ENCODE measurements at places on chromosomes 4 and X. TPM values are rescaled to one million over a fixed set of nuclear protein-coding genes. Genes with fewer than 3 reads are reported as not detected.
A peak's percentile ranks its signal among the peaks of the same experiment; 100 is the strongest.

The NAT8L gene
- 0.14 TPM for total RNA-seq

The SHISA3 gene
- 1.7 TPM for total RNA-seq

The PCYT1B gene
- not detected for total RNA-seq

The GDPD2 gene
- 1.6 TPM for total RNA-seq

The ARSJ gene
- 3.4 TPM for total RNA-seq

The ATP8A1 gene
- 174 TPM for total RNA-seq

- H3K27me3 ChIP-seq, result no peaks in the 10 kb centered on the region
- no peaks in the 10 kb centered on the region for H3K36me3 ChIP-seq
- no peak overlapping the region for H3K27ac ChIP-seq
- DNase-seq, result no peak
- no peaks in the 10 kb centered on the region for H3K4me1 ChIP-seq
These were observed 10.8 kb downstream of the CTAG1A start for GRCh38 chrX:154595559-154596249.

GRCh38 chr4:1503583-1504471 is 97.6 kb upstream of the NKX1-1 start:
- no peak overlapping the region for H3K27ac ChIP-seq
- H3K4me1 ChIP-seq, result no peaks in the 10 kb centered on the region
- peak; percentile 4 for DNase-seq
- H3K36me3 ChIP-seq, result no peaks in the 10 kb centered on the region
- no peak overlapping the region for H3K4me3 ChIP-seq

DNA sequence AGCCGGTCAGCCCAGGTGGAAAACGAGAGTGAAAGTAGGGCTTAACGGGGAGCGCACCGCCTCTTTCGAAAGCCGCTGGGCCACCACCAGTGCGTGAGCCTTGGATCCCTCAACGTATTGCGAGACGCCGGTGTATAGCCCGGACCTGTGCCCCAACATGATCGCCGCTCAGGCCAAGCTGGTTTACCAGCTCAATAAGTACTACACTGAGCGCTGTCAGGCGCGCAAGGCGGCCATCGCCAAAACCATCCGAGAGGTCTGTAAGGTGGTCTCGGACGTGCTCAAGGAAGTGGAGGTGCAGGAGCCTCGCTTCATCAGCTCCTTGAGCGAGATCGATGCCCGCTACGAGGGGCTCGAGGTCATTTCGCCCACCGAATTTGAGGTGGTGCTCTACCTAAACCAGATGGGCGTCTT is 929 bp downstream of the MAB21L2 start:
- peaks cover 13% of the 10 kb centered on the region for H3K36me3 ChIP-seq
- H3K27me3 ChIP-seq, result no peaks in the 10 kb centered on the region
- peak overlapping the region; percentile 84 for H3K27ac ChIP-seq
- DNase-seq, result no peak
- peak overlapping the region; percentile 28 for H3K4me3 ChIP-seq

DNA sequence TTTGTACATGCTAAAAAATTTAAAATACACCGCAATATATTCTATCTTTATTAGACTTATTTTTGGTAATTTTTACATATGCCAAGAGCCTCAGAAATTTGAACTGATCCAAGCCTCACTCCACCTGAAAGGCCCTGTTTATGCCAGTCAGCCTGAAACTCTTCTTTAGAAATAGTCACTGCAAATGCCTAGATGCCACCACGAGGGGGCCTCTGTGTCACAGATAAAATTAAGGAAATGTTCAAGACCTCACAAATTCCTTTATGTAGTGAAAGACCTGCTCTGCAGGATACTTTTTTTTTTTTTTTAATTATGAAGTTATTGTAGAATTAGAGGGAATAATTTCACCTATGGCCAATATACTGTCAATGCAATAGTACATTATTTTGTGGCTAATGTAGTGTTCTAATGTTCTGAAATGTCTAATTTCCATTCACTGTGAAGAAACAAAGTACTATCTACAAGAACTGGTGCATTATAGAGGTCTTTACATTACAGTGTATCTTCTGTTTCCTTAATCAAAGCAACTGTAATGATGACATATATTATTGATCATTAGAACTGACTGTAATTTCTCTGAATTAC is 69.8 kb downstream of the DTHD1 start:
- no peaks in the 10 kb centered on the region for H3K27me3 ChIP-seq
- no peaks in the 10 kb centered on the region for H3K36me3 ChIP-seq
- no peak overlapping the region for H3K4me3 ChIP-seq
- no peak overlapping the region for H3K27ac ChIP-seq
- peak; percentile 72 for DNase-seq
- no peaks in the 10 kb centered on the region for H3K4me1 ChIP-seq

DNA sequence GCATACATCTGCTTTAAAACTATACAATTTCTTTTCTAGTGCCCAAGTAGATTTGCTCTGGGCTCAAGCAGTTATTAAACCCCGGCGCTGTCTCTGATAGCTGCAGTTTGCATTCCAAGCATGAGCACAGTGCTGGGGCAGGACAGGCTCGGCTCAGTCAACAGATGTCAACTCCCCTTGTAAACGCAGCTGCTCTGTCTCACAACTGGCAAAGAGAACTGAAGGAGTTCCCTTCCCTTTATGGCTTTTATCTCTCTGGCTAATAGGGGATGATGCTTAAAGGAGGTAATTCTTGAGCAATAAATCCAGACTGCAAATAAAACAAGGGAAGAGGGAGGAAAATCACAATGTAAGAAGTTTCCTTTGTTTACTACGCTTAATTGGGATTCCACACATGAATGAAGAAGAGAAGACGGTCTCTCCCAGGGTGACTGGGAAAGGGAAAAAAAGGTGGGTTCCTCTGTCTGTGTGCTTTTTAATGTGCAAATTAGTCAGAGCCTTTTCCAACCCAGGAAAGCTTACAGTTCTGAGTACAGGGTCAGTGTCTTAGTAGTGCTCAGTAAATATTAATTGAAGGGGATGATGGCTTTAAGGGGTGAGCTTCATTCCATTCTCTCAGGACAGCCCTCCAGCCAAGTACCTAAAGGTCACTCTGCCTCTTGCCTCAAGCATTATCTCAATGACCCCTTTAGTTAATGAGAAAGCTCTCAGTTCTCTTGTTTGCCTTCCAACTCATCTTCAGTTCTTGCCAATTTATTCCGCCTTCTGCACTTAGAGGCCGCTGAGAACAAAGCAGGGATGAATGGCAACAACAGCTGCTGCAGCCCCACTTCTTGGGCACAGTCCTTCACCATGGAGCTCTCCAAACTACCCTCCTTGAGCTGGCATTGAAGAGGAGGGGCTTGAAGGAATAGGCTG is 155.7 kb upstream of the JADE1 start:
- H3K4me1 ChIP-seq, result peaks cover 32% of the 10 kb centered on the region
- peak; percentile 61 for DNase-seq

DNA sequence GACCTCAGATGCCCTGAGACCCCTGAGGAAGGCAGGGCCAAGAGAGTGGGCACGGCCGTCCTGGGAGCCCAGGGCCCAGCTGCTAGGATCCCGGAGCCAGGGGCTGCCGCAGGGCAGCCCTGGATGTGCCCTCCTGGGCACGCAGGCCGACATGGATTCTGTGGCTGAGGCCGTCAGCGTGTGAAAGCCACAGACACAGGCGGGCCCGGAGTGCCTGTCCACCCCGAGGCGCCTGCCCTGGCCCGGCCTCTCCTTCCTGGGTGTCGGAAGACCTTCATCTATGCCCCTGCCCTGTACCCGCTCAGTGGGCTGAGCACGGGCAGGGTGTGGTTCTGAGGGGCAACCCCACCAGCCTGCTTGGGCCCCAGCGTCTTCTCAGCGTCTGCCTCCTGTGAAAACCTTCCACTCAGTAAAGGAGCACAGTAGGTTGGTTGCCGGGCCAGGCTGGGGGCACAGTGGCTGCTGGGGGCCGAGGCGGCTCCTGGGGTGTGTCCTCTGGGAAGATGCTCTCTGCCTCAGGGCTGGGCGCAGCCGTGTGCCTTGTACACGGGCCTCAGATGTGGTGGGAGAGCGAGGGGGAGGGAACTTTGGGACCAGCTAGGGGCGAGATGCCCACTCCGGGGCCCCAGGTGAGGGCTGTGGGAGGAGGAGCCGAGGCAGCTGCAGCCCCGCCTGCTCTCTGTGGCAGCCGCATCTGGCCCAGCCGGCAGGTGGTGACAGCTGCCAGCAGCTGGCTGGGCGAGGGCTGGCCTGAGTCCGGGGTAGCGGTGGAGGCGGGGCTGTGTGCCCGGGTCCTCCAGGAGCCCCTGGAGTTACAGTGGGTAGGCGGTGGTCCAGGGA is 20.8 kb downstream of the FGFRL1 start:
- peaks cover 76% of the 10 kb centered on the region for H3K27me3 ChIP-seq
- H3K27ac ChIP-seq, result no peak overlapping the region
- no peak for DNase-seq

DNA sequence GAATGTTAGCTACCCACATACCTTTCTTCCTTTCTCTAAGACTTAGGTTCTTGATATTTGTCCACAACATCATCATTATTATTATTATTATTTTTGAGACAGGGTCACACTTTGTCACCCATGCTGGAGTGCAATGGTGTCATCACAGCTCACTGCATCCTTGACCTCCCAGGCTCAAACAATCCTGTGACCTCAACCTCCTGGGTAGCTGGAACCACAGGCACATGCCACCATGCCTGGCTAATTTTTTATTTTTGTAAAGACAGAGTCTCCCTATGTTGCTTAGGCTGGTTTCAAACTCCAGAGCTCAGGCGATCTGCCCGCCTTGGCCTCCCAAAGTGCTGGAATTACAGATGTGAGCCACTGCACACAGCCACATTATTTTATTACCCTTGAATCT is 119.0 kb downstream of the CBR4 start:
- H3K27me3 ChIP-seq, result no peaks in the 10 kb centered on the region
- H3K27ac ChIP-seq, result no peak overlapping the region
- H3K4me3 ChIP-seq, result no peak overlapping the region
- H3K36me3 ChIP-seq, result peaks cover 4% of the 10 kb centered on the region

DNA sequence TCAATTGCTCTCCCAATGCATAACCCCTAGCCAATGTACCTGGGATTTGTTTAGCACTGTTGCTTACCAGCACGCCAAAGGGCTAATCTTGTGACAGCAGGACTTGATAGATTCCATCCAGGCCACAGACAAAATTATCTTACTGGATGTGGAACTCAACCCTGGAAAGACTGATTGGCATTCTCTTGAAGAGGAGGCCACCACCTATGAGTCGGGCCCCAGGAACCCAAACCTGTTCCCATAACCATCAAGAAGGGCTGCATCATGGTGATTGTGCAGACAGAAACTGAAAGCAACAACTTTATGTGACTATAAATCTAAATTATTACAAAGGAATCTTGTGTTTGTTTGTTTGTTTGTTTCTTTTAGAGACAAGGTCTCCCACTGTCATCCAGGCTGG is 19.9 kb upstream of the TMEM255A start:
- DNase-seq, result no peak
- no peak overlapping the region for H3K4me3 ChIP-seq
- no peak overlapping the region for H3K27ac ChIP-seq
- H3K36me3 ChIP-seq, result no peaks in the 10 kb centered on the region

- H3K27ac ChIP-seq, result peak overlapping the region; percentile 66
- no peaks in the 10 kb centered on the region for H3K27me3 ChIP-seq
- no peaks in the 10 kb centered on the region for H3K36me3 ChIP-seq
These were observed 155.8 kb downstream of the PPP3CA start for GRCh38 chr4:101191302-101192098.

- H3K36me3 ChIP-seq, result no peaks in the 10 kb centered on the region
- H3K27ac ChIP-seq, result no peak within 1 kb of the TSS
- DNase-seq, result no peak
- H3K4me1 ChIP-seq, result no peaks in the 10 kb centered on the region
- no peak within 1 kb of the TSS for H3K4me3 ChIP-seq
- H3K27me3 ChIP-seq, result no peaks in the 10 kb centered on the region
These were observed at the start of gene CD40LG for GRCh38 chrX:136647677-136648360. Gene CD40LG, plus strand, starts transcription at chrX:136648158. Its CDS starts 91 bp downstream, at chrX:136648249.

GRCh38 chrX:31580227-31580626 is 508.4 kb upstream of the FTHL17 start:
- H3K27ac ChIP-seq, result no peak overlapping the region
- no peak overlapping the region for H3K4me3 ChIP-seq
- no peak for DNase-seq
- H3K36me3 ChIP-seq, result no peaks in the 10 kb centered on the region

DNA sequence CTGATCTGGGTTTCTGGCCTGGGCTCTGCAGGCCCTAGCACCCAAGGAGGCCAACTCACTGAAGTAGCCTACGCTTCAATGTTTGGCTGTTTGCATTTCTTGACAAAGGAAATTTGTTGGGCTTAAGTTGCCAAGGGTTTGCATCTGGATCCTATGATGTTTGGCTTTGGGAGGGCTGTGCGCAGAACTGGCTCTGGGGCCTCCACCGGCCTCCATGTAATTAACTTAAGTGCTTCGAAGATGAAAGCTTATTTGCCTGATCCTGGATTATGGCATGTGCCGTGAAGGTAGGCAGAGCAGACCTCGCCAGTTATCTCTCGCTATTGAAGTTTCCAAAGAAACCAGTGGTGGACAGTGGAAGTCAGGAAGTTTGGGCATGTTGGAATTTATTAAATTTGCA is 124.3 kb upstream of the STX18 start:
- DNase-seq, result no peak
- H3K4me3 ChIP-seq, result no peak overlapping the region
- H3K27me3 ChIP-seq, result no peaks in the 10 kb centered on the region
- H3K4me1 ChIP-seq, result no peaks in the 10 kb centered on the region

DNA sequence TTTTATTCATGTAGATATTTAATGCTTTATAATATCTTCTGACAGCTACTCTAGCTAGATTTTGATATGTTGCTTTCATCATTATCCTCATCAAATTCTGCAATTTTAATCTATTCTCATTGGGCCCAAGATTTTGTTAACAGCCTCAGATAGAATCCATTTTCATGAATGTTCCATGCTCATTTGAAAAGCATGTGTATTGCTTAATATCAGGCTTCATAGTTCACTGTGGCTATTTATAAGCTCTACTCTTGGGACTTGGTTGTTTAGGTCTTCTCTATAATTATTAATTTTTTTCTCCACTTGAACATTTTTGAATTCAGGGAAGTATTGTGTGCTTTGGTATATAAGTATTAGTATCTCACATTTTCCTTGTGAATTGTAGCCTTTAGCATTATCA is 41.8 kb downstream of the RAB40A start:
- no peak for DNase-seq
- H3K36me3 ChIP-seq, result no peaks in the 10 kb centered on the region
- no peak overlapping the region for H3K27ac ChIP-seq
- H3K27me3 ChIP-seq, result no peaks in the 10 kb centered on the region
- no peak overlapping the region for H3K4me3 ChIP-seq

GRCh38 chrX:110146521-110146920 is 143.6 kb downstream of the TMEM164 start:
- no peaks in the 10 kb centered on the region for H3K27me3 ChIP-seq
- H3K4me1 ChIP-seq, result no peaks in the 10 kb centered on the region
- DNase-seq, result peak; percentile 35
- H3K4me3 ChIP-seq, result no peak overlapping the region

DNA sequence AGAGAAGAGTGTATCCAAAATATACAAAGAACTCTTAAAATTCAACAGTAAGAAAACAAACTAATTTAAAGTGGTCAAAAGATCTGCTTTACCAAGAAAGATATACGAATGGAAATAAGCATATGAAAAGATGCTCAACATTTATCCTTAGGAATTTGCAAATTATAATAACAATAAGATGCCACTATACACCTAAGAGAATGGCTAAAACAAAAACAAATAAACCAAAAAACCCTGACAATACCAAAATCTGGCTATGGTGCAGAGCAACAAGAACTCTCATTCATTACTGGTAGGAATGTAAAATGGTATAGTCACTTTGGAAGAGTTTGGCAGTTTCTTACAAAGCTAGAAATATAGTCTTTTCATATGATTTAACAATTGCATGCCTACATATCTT is 545.7 kb upstream of the AGA start:
- H3K4me3 ChIP-seq, result no peak overlapping the region
- no peak for DNase-seq
- H3K4me1 ChIP-seq, result no peaks in the 10 kb centered on the region
- no peak overlapping the region for H3K27ac ChIP-seq
- no peaks in the 10 kb centered on the region for H3K36me3 ChIP-seq

- no peaks in the 10 kb centered on the region for H3K27me3 ChIP-seq
- H3K27ac ChIP-seq, result no peak overlapping the region
- DNase-seq, result no peak
- H3K36me3 ChIP-seq, result no peaks in the 10 kb centered on the region
These were observed 164.1 kb downstream of the GASK1B start for GRCh38 chr4:158008551-158009218.
